T-cell (primary cell): ENCODE measurements at places on chromosomes 7 and 10.

- no peaks in the 10 kb centered on the region for H3K36me3 ChIP-seq
- H3K27me3 ChIP-seq: no peaks in the 10 kb centered on the region
- H3K27ac ChIP-seq: no peak overlapping the region
- no peak for DNase-seq
- H3K4me3 ChIP-seq: no peak overlapping the region
- peaks cover 4% of the 10 kb centered on the region for H3K4me1 ChIP-seq
Observed at GRCh38 chr7:158390460-158390859, 197.2 kb downstream of the PTPRN2 start.

GRCh38 chr7:21656081-21656480 is 113.2 kb downstream of the DNAH11 start:
- H3K27me3 ChIP-seq: no peaks in the 10 kb centered on the region
- H3K4me3 ChIP-seq: no peak overlapping the region
- DNase-seq: no peak
- H3K27ac ChIP-seq: no peak overlapping the region

DNA sequence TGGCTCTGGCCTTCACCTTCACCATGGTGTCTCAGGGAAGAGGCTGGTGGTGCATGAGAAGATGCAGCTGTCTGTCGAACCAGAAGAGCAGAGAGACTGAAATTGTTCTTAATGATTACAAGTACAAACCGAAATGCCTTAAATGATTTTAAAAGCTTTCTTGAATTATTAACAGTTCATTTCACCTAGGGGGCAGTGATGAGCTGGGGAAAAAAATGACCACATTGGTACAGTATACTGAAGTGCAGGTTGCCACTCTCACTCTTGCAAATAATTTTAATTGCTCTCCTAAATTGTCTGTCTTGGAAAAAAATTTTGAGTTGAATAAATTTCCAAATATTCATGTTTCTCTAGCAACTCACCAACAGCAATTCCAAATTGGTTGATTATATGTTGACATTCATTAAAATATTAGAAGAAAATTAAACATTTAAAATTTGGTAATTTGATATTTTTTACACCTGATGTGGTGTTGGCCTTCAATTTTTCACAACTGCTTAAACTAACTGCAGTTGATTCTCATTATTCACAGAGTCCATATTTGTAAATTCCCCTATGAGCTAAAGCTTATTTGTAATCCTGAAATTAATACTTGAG is 692.6 kb downstream of the ZWINT start:
- DNase-seq: no peak
- H3K27me3 ChIP-seq: no peaks in the 10 kb centered on the region
- no peak overlapping the region for H3K27ac ChIP-seq
- H3K36me3 ChIP-seq: no peaks in the 10 kb centered on the region
- no peaks in the 10 kb centered on the region for H3K4me1 ChIP-seq
- H3K4me3 ChIP-seq: no peak overlapping the region

DNA sequence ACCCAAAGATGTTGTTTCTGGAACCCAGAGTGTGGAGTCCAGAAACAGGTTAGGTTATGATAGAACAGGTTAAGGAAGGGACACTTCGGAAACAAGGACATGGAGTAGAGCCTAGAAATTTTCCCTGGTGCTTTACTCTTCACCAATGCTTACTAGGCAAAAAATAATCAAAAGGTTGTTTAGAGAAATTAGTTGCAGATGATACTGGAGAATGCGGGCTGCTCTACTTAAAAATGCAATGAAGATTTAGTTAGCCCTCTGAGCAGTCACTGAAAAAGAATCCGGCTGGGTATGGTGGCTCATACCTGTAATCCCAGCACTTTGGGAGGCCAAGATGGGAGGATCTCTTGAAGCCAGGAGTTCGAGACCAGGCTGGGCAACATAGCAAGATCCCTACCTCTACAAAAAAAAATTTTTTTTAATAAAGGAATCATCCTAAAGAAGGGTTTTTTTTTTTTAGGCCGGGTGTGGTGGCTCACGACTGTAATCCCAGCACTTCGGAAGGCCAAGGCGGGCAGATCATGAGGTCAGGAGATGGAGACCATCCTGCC is 3.3 kb upstream of the UBE2H start:
- H3K36me3 ChIP-seq: no peaks in the 10 kb centered on the region
- H3K4me3 ChIP-seq: no peak overlapping the region
- H3K27me3 ChIP-seq: no peaks in the 10 kb centered on the region
- no peak overlapping the region for H3K27ac ChIP-seq

GRCh38 chr10:106931159-106931852 is 233.2 kb downstream of the SORCS1 start:
- H3K4me3 ChIP-seq: no peak overlapping the region
- H3K4me1 ChIP-seq: no peaks in the 10 kb centered on the region
- H3K27me3 ChIP-seq: no peaks in the 10 kb centered on the region
- no peak overlapping the region for H3K27ac ChIP-seq
- no peak for DNase-seq

GRCh38 chr7:85528581-85528980 is 341.7 kb upstream of the SEMA3D start:
- no peaks in the 10 kb centered on the region for H3K4me1 ChIP-seq
- H3K27ac ChIP-seq: no peak overlapping the region
- no peaks in the 10 kb centered on the region for H3K27me3 ChIP-seq
- DNase-seq: no peak

- H3K27me3 ChIP-seq: peaks cover 4% of the 10 kb centered on the region
- no peak for DNase-seq
- no peaks in the 10 kb centered on the region for H3K4me1 ChIP-seq
Observed at GRCh38 chr7:48148311-48148710, 22.9 kb upstream of the ABCA13 start.

GRCh38 chr10:34655286-34656170 is 159.6 kb downstream of the PARD3 start:
- H3K4me1 ChIP-seq: no peaks in the 10 kb centered on the region
- peaks cover 4% of the 10 kb centered on the region for H3K27me3 ChIP-seq
- no peak overlapping the region for H3K4me3 ChIP-seq
- DNase-seq: peak; percentile 19
- H3K27ac ChIP-seq: no peak overlapping the region

DNA sequence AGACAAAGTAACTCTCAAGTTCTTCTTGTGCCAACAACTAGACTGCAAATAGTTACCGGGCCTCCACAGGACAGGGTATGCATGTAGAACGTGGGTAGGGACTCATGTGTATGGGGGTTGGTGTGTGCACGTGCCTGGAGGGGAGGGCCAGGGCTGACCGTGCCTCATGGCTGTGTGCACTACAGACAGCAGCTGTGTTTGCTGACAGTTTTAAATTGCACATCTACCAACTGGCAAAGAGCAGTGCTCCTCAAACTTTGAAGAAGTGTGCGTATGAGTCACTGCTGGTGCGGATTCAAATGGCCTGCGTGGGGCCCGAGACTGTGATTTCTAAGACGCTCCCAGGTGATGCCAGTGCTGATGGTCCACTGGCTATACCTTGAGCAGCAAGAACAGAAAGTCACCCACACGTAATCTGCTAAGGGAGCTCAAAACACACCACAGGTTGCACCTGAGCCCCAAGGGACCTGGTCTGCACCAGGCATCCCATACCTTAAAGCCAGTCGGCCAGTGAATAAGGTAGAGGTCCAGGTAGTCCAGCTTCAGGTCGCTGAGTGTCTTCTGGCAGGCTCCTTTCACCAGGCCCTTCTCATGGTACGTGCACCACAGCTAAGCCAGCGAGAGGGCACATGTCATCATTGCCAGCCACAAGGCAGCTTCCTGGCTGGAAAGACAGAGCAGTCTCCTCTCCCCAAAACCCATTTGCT is 8.5 kb downstream of the AKR1B1 start:
- H3K4me1 ChIP-seq: peaks cover 8% of the 10 kb centered on the region
- no peak overlapping the region for H3K27ac ChIP-seq
- H3K36me3 ChIP-seq: peaks cover 19% of the 10 kb centered on the region
- no peaks in the 10 kb centered on the region for H3K27me3 ChIP-seq

DNA sequence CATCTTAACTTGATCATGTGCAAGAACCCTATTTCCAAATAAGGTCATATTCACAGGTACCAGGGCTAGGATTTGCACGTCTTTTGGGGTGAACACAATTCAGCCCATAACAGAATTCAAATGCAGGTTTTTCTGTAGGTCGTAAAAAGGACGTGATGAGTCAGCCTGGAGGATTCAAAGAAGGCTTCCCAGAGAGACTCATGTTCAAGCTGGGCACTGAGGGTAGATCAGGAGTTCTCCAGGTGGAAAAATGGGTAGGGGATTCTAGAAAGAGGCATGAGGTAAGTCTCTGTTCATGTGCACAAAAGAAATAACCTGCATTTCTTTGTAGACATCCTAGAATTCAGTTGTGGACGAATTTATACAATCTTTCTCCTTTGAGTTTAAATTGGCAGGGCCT is 160.4 kb downstream of the RPS24 start:
- H3K27ac ChIP-seq: no peak overlapping the region
- H3K27me3 ChIP-seq: peaks cover 21% of the 10 kb centered on the region
- no peak for DNase-seq
- H3K4me3 ChIP-seq: no peak overlapping the region

DNA sequence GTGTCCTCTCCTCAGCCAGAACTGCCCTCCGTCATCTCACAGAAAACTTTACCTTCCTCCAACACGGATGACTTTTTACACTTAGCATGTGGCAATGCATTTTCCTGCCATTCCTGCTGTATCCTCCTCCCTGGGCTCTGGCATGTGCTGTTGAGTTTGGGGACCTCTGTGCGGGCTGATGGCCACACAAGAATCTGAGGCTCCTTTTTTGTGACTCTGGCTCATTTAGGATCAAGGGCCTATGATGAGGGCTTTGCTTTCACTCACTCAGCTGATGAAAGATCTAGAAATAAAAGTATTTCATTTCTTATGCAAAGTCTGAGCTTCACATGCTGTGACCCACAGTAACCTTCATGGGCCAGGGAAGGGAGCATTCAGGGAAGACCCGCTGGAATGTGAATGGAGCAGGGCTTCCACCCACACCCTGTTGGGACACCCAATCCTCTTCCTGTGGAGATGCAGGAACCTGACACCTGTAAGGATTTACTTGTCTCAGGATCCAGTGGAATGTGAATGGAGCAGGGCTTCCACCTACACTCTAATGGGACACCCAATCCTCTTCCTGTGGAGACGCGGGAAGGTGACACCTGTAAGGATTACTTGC is 500.3 kb upstream of the MKI67 start:
- no peak overlapping the region for H3K27ac ChIP-seq
- no peaks in the 10 kb centered on the region for H3K4me1 ChIP-seq
- no peaks in the 10 kb centered on the region for H3K36me3 ChIP-seq
- no peak for DNase-seq

GRCh38 chr10:5533098-5533731 is 8.5 kb downstream of the CALML3 start:
- H3K27ac ChIP-seq: no peak overlapping the region
- H3K36me3 ChIP-seq: no peaks in the 10 kb centered on the region
- H3K4me1 ChIP-seq: no peaks in the 10 kb centered on the region
- H3K4me3 ChIP-seq: no peak overlapping the region
- H3K27me3 ChIP-seq: no peaks in the 10 kb centered on the region
- DNase-seq: no peak

DNA sequence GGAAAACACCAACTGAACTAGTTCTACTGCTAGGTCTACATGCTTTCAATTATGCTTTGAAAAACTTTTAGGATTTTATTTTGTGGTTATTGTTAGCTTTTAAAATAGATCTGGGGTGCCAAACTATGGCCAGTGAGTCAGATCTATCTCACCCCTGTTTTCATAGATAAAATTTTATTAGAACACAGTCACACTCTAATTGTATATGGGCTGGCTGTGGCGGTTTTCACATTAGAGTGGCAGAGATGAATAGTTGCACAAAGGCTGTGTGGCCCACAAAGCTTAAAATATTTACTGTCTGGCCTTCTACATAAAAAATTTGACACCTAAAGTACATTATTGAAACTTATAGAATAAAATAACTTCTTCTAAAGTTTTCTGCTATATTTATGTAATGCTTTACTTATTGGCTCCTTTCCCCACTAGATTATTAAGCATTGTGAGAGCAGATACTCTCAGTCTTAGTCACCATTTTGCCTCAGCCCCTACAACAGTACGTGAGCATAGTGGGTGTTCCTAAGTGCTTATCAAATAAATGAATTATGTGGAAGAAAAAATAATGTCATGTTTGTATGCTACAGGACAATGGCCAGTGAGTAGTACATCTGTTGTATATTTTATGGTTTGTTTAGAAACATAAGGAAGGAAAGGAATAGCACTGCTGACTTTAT is 5.4 kb upstream of the SUV39H2 start:
- H3K27ac ChIP-seq: no peak overlapping the region
- peaks cover 3% of the 10 kb centered on the region for H3K4me1 ChIP-seq
- H3K36me3 ChIP-seq: no peaks in the 10 kb centered on the region
- DNase-seq: no peak
- H3K4me3 ChIP-seq: no peak overlapping the region
- H3K27me3 ChIP-seq: no peaks in the 10 kb centered on the region
